Hematopoietic multipotent progenitor cell treated with erythropoietin and hydrocortisone succinate and interleukin-3 and kit ligand, for 15 days (in vitro differentiated cells): ENCODE measurements at places on chromosomes 13 and 19.

DNA sequence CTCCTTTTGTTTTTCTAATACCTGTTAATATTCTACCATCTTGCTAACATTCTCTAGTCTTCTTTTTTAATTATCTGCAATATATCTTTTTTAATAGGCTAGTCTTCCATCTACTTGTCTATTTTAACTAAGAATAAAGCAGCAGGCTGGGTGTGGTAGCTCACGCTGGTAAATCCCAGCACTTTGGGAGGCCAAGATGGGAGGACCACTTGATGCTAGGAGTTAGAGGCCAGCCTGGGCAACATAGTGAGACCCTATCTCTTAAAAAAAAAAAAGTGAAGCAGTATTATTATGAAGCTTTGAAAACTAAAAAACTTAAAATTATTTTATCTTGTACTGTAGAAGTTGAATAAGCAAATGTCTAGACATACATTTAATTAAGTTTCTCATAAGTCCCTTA lies 3.3 kb downstream of the UTP14C start:
- no peak for DNase-seq

GRCh38 chr13:101944521-101944920 lies 457.3 kb downstream of the FGF14 start:
- no peak for DNase-seq

DNA sequence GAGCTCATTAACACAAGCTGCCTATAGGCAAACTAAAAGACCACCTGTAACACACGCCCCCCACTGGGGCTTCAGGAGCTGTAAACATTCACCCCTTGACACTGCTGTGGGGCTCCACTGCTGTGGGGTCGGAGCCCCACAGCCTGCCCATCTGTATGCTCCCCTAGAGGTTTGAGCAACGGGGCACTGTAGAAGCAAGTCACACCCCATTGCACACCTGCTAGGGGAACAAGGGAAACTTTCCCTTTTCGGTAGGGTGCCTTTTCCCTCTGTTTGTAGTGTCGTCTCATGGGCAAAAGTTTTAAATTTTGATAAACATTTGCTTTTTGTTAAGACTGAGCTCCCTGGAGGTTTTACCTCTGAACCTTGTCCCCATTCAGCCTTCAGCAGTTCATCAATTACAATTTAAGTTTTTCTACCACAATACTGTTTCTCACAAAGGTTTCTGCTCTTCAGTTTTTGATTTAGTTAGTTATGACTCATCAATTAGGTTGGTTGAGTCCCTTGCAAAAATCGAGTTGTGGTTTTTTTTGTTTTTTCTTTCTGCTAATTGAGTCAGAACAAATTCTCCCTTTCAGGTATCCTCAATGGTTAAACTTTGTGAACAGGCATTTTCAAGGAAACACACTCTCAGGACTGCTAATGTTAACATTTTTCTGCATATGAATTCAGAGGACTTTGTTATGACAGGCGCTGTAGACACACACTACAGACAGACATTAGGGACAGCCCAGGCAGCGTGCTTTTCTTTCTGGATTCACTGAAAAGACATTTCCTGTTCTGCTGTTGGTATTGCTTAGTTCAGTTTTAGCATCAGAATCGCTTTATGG lies 35.1 kb downstream of the ZNF433 start:
- DNase-seq: no peak

DNA sequence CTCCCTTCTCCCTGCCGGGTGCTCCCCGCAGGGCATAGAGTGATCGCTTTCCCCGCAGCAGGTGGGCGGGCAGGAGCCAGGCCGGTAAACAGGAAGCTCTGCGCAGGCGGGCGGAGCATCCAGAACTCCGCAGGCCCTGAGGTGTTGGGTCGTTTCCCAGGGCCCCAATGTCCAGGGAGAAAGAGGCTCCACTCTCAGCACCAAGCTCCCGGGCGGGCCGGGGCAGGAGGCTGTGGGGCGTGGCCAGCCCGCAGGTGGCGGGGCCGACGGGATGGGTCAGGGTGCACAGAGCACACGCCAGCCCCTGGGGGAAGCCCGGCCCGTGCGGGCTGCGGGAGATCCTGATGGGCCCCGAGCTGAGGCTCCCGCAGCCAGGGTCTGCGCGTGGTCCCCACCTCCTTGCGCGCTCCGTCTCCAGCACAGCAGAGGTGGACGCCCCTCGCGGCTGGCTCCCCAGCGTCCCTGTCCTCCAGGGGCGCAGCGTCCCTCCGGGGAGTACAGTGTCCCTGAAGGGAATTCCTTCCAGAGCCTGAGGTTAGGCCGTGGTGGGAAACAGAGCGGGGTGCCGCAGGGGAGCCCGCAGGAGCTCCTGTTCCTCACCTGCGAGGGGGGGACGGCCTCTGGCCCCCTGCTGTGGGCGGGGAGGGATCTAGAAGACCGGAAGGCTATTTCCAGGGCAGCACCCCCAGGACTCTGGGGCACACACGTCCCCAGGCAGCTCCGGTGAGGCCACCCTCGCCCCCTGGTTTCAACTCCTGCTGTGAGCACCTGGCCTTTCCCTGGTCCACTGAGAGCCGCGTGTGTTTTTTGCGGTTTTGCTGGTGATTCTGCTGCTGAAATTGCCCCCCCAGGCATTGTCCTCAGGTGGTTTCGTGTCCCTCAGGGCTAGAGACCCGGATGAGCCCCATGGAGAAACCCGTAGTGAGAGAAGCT lies 12.2 kb downstream of the PIP5K1C start:
- no peak for DNase-seq

- DNase-seq: no peak
These were observed 17.0 kb upstream of the TMEM255B start for GRCh38 chr13:113742000-113742441.
